ENCODE measurements at places on chromosomes 3 and 15. TPM values are rescaled to one million over a fixed set of nuclear protein-coding genes. Genes with fewer than 3 reads are reported as not detected.

PLXNB1 gene
- 115 TPM for total RNA-seq

MEF2A gene
- 22.5 TPM for total RNA-seq

TMEM212 gene
- total RNA-seq, result not detected

BCHE gene
- total RNA-seq, result 1.9 TPM

EPHA3 gene
- 0.33 TPM for total RNA-seq

ACOX2 gene
- total RNA-seq, result 3.1 TPM

NPHP3 gene
- total RNA-seq, result 10.0 TPM

GOLGA8H gene
- 0.71 TPM for total RNA-seq

COL6A6 gene
- 0.09 TPM for total RNA-seq

MCF2L2 gene
- total RNA-seq, result 13.7 TPM

LRCH3 gene
- 48.2 TPM for total RNA-seq

MOBP gene
- total RNA-seq, result 0.10 TPM

C15orf62 gene
- 0.56 TPM for total RNA-seq

- no peak overlapping the region for H3K27ac ChIP-seq
- H3K36me3 ChIP-seq, result no peaks in the 10 kb centered on the region
- H3K4me3 ChIP-seq, result no peak overlapping the region
- H3K4me1 ChIP-seq, result no peaks in the 10 kb centered on the region
- no peaks in the 10 kb centered on the region for H3K27me3 ChIP-seq
- DNase-seq, result no peak
Observed at GRCh38 chr3:80677796-80678195, 910.0 kb upstream of the ROBO1 start.

- no peak overlapping the region for H3K4me3 ChIP-seq
- no peaks in the 10 kb centered on the region for H3K4me1 ChIP-seq
- H3K36me3 ChIP-seq, result no peaks in the 10 kb centered on the region
- no peak for DNase-seq
- H3K27ac ChIP-seq, result no peak overlapping the region
Observed at GRCh38 chr3:12798559-12799179, 2.2 kb downstream of the CAND2 start.

GRCh38 chr3:170038434-170039110 lies 777 bp downstream of the GPR160 start:
- no peaks in the 10 kb centered on the region for H3K27me3 ChIP-seq
- peak overlapping the region; percentile 74 for H3K4me3 ChIP-seq
- H3K27ac ChIP-seq, result no peak overlapping the region

GRCh38 chr3:39105687-39106063 lies 1.8 kb downstream of the GORASP1 start:
- no peak overlapping the region for H3K27ac ChIP-seq
- H3K27me3 ChIP-seq, result 0 out of 2 replicates have a peak, but pooled peaks cover 3% of the 10 kb centered on the region
- DNase-seq, result no peak
- H3K4me3 ChIP-seq, result no peak overlapping the region

DNA sequence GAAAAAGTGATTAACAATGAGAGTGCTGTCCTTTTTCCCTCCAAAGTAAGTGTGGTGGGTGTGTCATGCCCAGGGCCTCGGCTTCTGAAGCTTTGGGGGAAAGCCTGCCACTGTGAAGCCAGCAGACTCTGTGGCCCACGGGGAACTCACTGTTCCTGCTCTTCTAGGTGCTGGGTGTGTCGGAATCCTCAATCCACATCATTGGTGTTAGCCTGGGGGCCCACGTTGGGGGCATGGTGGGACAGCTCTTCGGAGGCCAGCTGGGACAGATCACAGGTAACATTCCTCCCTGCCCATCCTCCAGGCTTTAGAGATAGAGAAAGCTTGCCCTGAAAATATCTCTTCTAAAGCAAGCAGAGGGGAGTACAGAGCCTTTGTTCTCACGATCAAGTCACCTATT lies 11.6 kb downstream of the PLA1A start:
- no peaks in the 10 kb centered on the region for H3K27me3 ChIP-seq
- H3K27ac ChIP-seq, result no peak overlapping the region
- no peaks in the 10 kb centered on the region for H3K4me1 ChIP-seq
- DNase-seq, result no peak

DNA sequence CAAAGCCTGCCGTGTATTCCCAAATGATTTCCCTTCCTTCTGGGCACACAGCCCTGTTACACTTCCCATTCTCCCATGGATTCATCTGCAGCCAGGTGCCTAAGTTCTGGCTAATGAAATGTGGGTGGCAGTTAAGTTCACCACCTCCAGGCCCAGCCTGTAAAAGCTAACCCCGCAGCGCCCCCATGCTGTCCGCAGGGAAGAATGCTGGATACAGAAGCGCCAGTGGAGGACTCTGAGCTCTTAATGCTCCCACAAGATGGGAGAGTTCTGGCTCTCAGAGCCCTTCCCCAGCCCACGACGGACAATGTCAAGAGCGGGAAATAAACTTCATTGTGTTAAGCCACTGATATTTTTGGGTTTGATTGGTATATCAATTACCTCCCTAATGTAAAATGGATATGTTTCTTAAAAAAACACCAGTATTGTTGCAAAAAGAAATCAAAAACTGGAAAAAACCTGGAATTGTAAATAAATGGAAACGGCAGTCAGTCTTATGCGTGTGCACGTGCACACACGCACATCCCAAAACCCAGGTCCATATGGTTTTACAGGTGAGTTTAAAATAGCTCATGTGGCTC lies 37.7 kb upstream of the FGD5 start:
- no peaks in the 10 kb centered on the region for H3K27me3 ChIP-seq
- DNase-seq, result peak; percentile 85
- H3K4me3 ChIP-seq, result no peak overlapping the region

GRCh38 chr3:97687734-97688133 lies 76.8 kb upstream of the ARL6 start:
- H3K36me3 ChIP-seq, result no peaks in the 10 kb centered on the region
- H3K4me1 ChIP-seq, result peaks cover 2% of the 10 kb centered on the region
- H3K4me3 ChIP-seq, result no peak overlapping the region
- H3K27ac ChIP-seq, result no peak overlapping the region

- H3K36me3 ChIP-seq, result no peaks in the 10 kb centered on the region
- no peaks in the 10 kb centered on the region for H3K27me3 ChIP-seq
- no peaks in the 10 kb centered on the region for H3K4me1 ChIP-seq
- DNase-seq, result peak; percentile 50
- no peak overlapping the region for H3K27ac ChIP-seq
Observed at GRCh38 chr3:49199239-49199899, 28.0 kb downstream of the KLHDC8B start.

- no peaks in the 10 kb centered on the region for H3K36me3 ChIP-seq
- DNase-seq, result no peak
- H3K27me3 ChIP-seq, result no peaks in the 10 kb centered on the region
- H3K27ac ChIP-seq, result no peak overlapping the region
- H3K4me3 ChIP-seq, result no peak overlapping the region
Observed at GRCh38 chr3:31406896-31407295, 125.8 kb upstream of the STT3B start.

DNA sequence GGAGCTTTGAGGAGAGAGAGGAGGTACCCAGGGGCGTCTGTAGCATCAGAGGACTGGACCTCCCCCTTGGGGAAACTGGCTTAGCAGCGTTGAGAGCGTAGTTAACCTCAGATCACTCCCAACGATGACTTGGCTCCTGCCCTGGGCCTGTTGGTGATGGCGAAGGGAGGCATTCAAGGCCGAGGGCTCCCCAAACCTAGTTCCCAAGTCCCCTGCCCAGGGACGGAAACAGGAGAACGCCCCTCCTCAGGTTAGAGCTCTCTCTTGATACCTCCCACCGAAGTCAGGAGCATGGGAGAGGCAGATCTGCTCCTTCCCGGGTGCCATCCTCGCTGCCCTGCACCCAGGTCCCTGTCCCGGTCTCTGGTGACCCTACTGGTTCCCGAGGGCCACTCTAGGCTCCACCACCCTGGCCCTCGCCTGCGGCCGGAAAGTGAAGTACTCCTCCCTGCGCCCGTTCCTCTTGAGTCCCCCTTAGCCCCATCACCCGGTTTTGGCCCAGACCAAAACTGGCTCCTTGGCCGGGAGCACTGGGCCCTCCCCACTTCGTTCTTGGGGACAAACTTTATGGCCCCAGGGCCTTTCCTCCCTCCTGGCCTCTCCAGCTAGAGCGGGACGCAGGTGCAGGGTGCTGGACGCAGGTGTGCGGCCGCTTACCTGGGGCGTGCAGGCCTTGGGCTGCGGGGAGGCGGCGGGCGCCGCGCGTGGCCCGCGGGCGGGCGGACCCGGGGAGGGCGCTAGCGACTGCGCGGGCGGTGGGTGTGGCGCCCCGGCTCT lies 2.6 kb upstream of the SKOR1 start:
- no peak overlapping the region for H3K4me3 ChIP-seq
- peaks cover 47% of the 10 kb centered on the region for H3K4me1 ChIP-seq
- no peaks in the 10 kb centered on the region for H3K36me3 ChIP-seq
- H3K27ac ChIP-seq, result no peak overlapping the region
- peaks cover 99% of the 10 kb centered on the region for H3K27me3 ChIP-seq

GRCh38 chr3:133386876-133387275 lies 13.0 kb upstream of the BFSP2 start:
- H3K4me1 ChIP-seq, result no peaks in the 10 kb centered on the region
- no peak for DNase-seq
- H3K27ac ChIP-seq, result no peak overlapping the region
- H3K4me3 ChIP-seq, result no peak overlapping the region

GRCh38 chr3:64278625-64279024 lies 53.4 kb upstream of the PRICKLE2 start:
- 0 out of 2 replicates have a peak, but pooled peaks cover 2% of the 10 kb centered on the region for H3K27me3 ChIP-seq
- H3K4me1 ChIP-seq, result peaks cover 9% of the 10 kb centered on the region
- no peaks in the 10 kb centered on the region for H3K36me3 ChIP-seq
- DNase-seq, result no peak
- H3K27ac ChIP-seq, result no peak overlapping the region
- no peak overlapping the region for H3K4me3 ChIP-seq

DNA sequence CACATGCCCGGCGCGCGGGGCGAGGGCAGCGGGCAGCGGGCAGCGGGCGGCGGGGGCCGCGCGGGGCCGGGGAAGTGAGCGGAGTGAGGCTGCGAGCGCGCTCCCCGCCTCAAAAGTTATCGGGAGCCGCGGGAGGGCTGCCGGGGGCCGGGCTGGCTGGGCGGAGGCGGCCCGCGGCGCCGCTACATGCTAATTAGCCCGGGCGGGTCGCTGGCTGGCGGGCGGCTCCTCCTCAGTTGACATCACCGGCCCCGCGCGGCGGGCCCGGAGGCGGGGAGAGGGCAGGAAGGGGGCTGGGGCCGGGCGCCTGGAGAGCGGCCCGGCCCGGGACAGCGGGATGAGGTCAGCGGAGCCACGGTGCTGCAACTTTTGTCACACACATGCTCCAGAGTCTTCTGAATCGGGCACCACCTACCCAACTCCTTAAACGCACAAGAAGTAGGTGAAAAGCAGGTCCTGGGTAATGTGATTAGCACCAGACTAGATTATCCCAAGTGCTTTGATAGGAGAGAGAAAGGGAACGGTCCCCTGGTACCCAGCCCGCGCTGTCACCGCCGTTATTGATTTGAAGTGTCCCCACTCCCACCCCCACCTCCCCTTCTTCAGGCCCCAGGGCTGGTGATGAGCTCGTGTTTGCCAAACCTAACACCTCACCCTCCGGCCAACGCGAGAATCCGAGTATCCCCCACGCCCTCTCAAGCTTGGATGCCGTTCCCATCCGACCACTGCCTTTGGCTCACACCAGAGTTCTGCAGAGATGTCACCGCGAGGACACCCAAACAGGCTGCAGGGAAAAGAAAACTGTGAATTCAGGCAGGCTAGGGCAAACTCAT lies at the start of gene HEG1:
TSS of gene HEG1 (minus strand) at position 85 of the 833 bp plus-strand sequence. CDS start 107 bp downstream, outside the sequence.
- H3K27ac ChIP-seq, result no peak within 1 kb of the TSS
- no peaks in the 10 kb centered on the region for H3K36me3 ChIP-seq
- peak; percentile 83 for DNase-seq
- H3K27me3 ChIP-seq, result peaks cover 7% of the 10 kb centered on the region

GRCh38 chr3:107662586-107662985 lies 139.8 kb downstream of the BBX start:
- no peak overlapping the region for H3K27ac ChIP-seq
- H3K36me3 ChIP-seq, result no peaks in the 10 kb centered on the region
- no peak overlapping the region for H3K4me3 ChIP-seq

DNA sequence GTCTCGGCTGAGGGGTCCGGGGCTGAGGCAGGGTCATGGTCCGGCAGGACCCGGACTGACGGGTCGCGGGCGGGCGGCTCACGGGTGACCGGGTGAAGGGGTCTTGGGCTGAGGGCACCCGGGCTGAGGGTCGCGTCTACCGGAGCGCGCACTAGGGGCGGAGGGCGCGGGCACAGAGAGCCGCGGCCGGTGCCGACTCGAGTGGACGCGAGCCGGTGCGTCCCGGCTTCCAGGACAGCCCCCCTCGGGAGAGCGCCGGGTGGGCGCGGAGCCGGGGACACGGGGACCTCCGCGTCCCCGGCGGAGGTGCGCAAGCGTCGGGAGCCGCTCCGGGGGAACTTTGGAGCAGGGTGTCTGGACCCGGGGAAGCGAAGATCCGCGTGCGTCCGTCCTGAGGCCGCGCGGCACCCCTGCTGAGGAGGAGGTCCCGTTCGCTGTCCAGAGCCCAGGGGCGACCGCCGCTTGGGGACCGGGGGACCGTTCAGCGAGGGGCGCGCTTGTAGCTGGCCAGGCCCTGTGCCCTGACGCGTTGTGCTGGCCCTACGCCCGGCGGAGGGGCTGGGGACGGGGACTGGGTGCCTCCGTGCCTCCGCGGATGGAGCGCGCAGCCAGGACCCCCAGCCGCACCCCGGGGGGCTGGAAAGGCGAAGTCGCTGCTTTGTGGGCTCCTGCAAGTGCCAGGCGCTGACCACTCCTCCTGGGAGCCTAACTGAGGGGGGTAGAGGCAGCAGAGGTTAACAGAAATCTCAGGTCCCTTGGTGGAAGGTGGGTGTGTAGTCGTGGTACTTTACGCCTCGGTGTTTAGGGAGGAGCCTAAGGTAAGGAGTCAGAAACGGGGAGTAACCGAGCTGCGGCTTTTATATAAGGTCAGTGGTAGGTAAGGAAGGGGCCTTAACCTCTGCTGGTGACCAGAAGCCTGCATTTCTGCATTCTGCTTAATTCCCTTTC lies at the start of gene PPARG:
TSS of gene PPARG (plus strand) at position 889 of the 948 bp plus-strand sequence. CDS start 90,642 bp downstream, outside the sequence.
- H3K4me1 ChIP-seq, result 0 out of 2 replicates have a peak, but pooled peaks cover 2% of the 10 kb centered on the region
- H3K4me3 ChIP-seq, result peak within 1 kb of the TSS; percentile 55
- no peaks in the 10 kb centered on the region for H3K36me3 ChIP-seq
- H3K27me3 ChIP-seq, result peaks cover 44% of the 10 kb centered on the region

DNA sequence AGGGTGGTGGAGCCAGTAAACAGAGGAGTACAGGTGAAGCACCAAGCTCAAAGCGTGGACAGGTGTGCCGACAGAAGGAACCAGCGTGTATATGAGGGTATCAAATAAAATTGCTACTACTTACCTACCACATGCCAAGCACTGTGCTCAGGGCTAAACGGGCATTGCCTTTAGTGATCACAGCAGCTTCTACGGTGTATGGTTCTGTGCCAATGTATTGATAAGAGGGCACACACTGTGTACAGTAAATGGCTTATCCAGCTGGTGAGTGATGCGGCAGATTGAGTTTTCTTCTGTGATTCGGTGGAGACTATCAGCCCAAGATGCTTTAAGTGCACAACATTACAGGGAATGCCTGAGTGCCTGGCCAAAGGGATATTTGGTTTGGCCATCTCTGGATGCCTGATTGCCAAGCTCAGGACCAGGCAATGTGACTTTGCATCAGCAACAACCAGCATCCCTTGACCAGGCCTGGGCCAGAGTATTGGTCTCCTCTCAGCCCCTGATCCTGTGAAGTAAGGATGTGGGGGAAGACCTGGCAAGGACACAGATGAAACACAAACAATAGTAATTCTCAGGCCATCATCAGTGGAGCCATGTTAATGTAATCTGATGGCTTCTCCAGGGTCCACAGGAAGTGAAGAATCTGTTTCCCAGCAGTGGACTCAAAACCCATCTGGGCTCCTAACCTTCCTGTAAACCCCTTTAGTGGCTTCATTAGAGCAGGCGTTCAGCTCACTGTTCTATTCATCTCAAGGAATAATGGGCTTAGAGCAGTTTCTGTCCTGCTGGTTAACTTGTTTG lies 14.1 kb downstream of the STARD5 start:
- DNase-seq, result no peak
- no peaks in the 10 kb centered on the region for H3K36me3 ChIP-seq
- no peak overlapping the region for H3K27ac ChIP-seq

Measured in H1 (cell line).